ENCODE measurements at places on chromosomes 2 and 18.

DNA sequence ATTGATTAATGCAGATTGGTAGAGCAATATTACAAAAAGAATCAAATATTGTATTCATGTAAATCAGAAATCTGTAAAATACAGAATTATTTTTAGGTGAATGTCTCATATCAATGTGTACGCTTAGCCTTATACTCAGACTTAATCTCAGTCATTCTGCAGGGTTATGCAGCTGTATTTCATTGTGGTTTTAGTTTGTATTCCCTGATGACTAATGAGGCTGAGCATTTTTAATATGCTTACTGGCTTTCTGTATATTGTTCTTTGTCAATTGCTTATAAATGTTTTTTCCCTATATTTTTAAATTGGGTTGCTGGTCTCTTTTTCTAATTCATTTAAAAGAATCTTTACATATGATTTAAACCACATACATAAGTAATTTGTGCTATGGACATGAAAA is 50.1 kb downstream of the CDH19 start:
- DNase-seq = no peak

DNA sequence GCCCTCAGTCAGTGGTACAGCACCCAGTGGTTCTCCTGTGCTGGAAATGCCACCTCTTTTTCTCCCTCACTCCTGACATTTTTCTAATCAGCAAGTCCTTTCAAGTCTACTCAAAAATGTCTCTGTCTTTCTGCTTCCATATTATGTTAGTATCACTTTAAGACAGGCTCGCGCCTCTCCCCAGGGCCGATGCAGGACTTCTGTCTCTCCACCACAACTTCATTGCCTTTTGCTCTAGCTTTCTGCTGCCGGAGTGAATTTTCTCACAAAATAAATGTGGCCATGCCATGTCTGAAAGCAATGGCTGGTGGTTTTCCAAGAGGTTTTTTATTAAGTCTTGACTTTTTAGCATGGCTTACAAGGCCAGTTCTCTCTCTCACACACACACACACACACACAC is 73.6 kb downstream of the AOX1 start:
- no peak for DNase-seq

- DNase-seq = no peak
These were observed 29.8 kb upstream of the MYO3B start for GRCh38 chr2:170148161-170148560.

- peak; percentile 82 for DNase-seq
These were observed at the start of the genes PECR and TMEM169 for GRCh38 chr2:216081487-216082116. TSS of gene PECR (minus strand) at chr2:216081809. CDS start at chr2:216081741, 68 bp downstream. TSS of gene TMEM169 (plus strand) at chr2:216081919. CDS start at chr2:216095964, 14,045 bp downstream.

DNA sequence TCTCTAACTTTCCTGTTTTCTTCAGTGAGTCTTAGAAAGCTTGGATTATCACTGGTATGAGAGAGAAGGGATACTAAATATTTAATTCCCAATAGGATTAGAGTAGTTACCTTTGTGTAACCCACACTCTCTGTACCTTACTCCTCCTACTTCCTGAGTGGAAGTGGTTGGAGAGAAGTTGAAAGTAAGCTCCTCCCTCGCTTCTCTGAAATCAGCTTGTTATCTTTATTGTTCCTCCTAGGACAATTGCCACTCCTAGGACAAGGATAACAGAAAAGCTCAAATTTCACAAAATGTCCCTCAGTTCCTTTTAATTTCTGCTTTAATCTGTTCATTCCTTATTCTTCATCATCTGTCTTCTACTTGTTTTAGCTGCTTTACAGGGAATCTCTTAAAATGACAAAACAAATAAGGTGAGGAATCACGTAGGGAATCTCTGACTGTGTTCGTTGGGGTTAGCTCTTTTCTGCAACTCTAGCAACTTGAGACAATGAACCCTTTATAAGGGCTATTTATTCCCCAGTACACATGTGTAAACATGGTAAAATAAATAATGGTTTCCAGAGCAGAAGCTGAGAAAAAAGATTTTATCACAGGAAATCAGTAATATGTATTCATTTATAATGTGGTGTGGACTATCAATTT is 8.6 kb downstream of the ITPRID2 start:
- no peak for DNase-seq

DNA sequence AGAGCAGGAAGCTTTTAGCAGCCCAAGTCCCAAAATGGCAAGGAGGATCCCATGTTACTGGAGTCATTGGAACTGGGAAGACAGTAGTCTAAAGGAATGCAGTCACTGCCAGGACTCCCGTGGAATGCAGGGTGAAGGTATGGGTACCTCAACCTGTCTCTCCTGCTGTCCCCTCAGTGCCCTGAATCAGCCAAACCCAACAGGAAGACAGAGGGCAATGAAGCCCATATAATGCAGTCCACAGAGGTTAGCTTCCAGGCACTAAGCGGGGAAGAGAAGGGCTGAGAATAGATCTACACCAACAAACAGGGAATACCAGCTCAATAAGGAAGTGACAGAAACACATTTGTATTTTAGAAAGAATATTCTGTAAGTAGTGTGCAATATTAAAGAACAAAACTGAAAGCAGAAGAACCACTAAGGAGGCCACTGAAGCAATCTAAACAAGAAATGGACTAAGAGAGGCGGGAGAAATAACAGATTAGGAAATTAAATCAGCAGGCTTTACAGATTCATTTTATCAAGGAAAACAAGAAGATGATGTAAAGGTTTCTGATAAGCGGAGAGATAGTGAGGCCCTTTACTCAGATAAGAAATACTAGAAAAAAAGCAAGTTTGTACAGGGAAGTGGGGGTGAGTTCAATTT is 8.3 kb downstream of the NEMP2 start:
- DNase-seq = no peak

GRCh38 chr18:48862132-48862531 is 88.6 kb downstream of the SMAD7 start:
- no peak for DNase-seq

DNA sequence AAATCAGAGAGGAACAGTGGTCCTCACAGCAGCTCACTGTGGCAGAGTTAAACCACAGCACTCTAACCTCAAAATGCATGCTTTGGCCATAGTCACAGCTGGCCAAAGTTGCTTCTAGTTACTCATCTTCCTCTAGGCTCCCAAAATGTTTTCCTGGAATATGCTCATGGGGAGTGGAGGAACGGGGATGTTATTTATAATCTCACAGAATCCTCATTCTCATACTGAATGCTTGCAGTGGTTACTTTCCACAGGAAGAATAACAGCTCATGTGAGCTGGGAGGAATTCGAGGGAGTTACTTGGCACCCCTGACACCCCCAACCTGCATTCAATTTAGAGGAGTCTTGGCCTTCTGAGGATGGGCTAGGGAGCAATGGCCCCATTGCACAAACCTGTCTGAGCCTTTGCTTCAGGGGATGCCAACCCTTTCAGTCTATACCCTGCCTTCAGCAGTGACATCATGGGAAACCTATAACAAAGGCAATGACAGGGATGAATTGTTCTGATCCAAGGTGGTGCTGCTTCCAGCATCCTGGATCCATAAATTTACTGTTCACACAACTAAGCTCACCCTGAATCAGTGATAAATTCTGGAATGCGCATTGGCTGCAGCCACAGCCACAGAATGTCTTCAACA is 22.4 kb upstream of the CCBE1 start:
- no peak for DNase-seq

Measured in activated CD4-positive, alpha-beta T cell treated with anti-CD3 and anti-CD28 coated beads for 48 hours (primary cell).